CD4-positive, alpha-beta T cell treated with Interleukin-1 beta for 1 hour (primary cell): ENCODE measurements at places on chromosomes 2 and 18.

DNA sequence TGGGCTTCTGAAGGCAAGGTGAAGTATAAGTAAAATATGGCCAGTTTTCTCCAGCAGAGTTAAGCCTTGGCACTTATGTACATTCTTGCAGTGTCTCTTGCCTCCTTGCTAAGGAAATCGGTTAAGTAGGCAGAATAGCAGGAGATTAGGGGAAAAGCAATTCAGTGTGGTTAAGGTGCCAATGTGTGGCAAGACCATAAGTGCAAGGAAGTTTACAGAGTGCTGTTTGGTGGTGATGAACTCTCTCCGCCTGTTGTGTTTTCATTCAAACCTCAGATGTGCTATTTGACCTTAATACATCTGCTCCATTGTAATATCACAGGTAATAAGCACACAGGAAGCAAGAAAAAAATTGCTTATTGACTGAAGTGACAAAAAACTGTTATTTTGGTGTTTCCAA is 156.1 kb downstream of the MGAT5 start:
- DNase-seq = no peak

- no peak for DNase-seq
Observed at GRCh38 chr2:132416723-132417395, at the start of gene GPR39. Gene GPR39 (plus strand): TSS chr2:132416805.

GRCh38 chr2:11753886-11754699 is 7.7 kb downstream of the LPIN1 start:
- peak; percentile 71 for DNase-seq

GRCh38 chr2:110800611-110801402 is 68.4 kb downstream of the ACOXL start:
- no peak for DNase-seq

GRCh38 chr2:128640166-128640844 is 321.6 kb upstream of the HS6ST1 start:
- no peak for DNase-seq

GRCh38 chr2:40230707-40231432 is 221.0 kb downstream of the SLC8A1 start:
- no peak for DNase-seq

DNA sequence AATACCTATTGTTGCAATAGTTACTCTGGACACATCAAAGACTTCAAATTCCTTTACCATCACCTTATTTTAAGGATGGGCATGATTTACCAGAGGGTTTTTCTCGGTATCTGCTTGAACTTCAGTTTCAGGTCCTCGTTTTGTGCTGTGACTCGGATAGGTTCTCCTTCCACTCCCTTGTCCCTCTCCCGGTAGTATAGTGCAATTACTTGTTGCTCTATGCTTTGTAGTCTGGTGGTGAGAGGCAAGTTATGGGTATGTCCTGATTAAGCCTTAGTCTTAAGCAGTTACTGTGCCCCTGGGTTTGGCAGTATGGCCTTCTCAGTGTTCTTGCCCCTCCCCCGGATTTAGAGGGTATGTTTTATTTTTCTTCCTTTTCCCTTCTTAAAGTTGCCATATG is 96.6 kb downstream of the RHBDD1 start:
- DNase-seq = no peak

- no peak for DNase-seq
Observed at GRCh38 chr2:16365366-16365765, 300.3 kb downstream of the CYRIA start.

- no peak for DNase-seq
Observed at GRCh38 chr2:48870503-48870902, 115.0 kb upstream of the LHCGR start.

DNA sequence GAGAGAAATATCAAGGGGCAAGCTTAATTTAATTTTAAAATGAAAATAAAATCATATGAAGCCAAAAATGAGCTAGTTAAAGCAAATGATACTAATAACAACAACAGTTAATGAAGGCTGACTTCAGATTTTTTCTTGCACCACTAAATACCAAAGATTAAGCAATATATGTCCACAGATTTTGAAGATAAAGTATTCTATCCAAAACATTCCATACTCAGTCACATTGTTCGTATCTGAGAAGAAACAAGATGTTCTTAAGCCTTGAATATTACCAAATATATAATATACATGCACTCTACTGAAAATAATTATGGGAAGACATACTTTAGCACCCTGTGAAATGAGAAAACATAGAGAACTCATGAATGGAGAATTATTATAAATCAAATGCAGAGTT is 593.3 kb upstream of the SYT4 start:
- no peak for DNase-seq

DNA sequence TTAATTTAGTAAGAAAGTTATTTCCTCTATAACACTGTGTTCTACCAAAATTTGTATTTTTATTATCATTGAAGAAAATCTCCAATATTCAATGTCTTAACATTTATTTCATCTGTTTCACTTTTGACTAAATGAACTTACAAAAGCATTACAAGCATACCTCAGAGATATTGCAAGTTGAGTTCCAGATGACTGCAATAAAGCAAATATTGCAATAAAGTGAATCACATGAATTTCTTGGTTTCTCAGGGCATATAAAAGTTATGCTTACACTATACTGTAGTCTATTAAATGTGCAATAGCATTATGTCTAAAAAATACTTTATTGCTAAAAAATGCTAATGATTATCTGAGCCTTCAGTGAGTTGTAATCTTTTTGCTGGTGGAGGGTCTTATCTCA is 78.3 kb downstream of the TTC32 start:
- no peak for DNase-seq

DNA sequence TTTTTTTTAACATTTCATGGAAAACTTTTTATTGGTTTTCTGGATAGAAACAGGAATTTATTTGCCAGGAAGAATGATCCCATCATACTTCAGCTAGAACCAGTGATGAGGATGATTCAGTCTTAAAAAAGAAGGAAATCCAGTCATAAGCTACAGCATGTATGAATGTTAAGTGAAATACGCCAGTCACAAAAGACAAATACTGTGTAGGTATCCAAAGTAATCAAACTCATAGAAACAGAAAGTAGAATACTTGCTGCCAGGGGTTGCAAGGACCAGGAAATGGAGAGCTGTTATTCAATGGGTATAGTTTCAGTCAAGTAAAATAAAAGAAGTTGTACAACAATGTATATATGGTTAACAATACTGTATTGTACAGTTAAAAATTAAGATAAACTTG is 21.3 kb downstream of the PSME4 start:
- no peak for DNase-seq

DNA sequence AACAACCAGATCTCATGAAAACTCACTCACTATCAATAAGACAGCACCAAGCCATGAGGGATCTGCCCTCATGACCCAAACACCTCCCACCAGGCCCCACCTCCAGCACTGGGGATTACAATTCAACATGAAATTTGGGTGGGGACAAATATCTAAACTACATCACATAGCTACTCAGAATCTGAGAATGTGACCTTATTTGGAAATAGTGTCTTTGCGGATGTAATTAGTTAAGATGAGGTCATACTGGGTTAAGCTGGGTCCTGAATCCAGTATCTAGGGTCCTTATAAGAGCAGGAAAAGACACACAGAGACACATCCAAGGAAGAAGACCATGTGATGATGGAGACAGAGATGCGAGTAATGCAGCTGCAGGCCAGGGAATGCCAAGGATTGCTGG is 27.5 kb upstream of the REEP1 start:
- no peak for DNase-seq

GRCh38 chr2:74887960-74888700 is 54.2 kb downstream of the HK2 start:
- no peak for DNase-seq

DNA sequence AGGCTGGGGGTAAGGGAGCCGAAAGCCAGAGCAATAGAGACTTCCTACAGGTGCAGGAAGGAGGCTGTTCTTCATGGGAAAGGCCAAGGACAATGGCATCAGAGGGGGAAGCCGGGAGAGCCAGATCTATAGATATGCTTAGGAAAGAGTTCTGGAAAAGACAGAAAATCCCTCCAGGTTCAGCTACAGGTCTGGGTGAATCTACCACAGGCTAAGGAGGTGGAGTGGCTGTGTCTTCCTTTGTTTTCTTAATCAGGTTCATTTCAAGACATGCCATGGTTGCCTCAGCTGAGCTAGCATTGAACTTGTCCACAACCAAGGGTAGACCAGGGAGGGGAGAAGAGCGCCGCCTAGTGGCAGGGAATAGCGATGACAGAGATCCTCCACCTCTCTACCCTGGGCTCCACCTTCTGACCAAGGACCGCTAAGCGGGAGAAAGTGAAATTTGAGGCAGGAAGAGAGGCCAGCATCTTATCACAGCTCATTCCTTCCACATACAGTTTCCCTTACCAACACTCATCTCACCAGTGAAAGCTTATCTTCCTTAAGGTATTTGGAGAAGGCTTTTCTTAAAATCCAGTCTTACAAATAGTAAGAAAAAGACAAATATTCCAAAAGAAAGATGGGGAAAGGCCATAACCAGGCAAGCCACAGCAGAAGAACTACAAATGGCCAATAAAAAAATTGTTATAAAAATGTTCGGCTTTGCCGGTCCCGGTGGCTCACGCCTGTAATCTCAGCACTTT is 74.2 kb downstream of the VIT start:
- DNase-seq = peak; percentile 13

DNA sequence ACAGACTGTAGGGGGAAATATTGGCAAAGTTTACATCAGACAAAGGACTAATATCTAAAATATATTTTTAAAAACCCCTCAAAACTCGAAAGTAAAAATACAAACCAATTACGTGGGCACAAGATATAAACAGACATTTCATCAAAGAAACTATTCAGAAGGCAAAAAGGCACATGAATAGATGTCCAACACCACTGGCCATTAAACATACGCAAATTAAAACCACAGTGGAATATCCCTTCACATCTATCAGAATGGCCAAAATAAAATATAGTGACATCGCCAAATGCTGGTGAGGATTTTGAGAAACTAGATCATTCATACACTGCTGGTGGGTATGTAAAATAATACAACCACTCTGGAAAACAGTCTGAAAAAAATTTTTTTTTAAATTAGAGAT is 30.6 kb upstream of the PAPOLG start:
- DNase-seq = no peak

DNA sequence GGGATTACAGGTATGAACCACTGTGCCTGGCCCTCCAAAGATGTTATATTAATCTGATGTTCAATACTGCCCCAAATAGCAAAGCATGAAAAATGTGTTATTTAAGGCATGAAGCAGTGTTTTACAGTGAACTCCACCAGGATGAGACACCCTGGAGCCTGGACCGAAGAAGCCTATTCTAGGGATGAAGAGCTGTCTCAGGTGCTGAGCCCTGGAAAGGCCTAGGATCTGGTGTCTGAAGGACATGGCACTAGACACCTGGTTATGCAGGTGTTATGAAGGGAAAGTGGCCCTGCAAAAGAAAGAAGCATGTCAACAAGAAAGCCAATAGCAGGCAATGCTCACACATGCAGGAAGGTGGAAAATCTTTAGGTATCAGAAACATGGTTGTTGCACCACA is 374.4 kb downstream of the CLIP4 start:
- DNase-seq = no peak

DNA sequence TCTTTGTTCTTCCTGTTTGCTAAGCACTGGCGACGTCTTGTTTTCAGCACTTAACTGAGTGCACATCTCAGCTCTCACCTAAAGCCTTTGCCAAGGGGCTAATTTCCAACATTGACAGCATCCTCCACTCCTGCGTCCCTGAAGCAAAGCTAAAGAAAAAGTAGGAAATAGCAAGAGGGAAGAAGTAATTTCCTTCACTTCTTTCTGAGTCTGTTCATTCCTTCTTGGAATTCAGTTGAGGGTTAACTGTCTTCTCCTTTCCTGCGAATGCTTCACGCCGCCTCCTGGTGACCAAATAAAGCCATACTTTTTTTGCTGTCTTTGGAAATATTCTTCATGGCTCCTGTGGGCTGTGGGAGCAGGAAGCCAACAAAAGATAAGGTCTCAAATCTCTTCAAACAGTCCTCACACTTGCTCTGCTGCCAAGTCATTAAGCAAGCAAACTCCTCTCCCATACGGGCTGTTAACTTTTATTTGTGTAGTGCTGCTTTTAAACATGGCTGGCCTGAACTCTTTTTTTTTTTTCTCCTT is 100.9 kb downstream of the DPP10 start:
- DNase-seq = no peak

DNA sequence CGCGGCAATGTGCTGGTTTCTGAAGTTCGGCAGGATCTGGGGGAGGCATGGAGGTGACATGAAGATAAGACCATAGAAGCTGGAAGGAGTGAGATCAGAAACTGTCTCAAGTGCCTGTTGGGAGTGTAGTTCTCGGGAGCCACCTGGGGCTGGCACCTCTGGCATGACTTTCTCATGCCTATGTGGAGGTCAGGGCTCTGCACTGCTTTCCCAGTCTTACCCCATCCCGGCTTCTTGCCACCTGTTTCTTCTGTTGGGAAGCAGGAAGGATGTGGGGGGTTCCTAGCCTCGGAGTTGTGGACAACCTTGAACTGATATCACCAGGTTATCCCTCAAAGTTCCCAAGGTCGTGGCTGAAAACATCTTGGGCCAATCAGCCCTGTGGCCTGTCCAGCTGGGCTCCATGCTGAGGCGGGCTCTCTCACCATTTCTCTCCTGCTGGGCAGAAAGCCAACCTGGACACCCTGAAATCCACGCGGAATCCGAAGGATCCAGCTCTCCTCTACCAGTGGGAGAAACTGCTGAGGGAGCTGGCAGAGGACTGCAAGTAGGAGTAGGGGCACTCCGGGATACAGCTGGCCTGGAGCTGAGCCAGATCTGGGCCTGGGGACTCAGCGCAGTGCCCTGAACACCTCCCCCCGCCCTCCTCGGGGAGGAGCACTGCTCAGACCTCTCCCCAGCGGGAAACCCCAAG is 42.5 kb downstream of the FER1L5 start:
- no peak for DNase-seq

GRCh38 chr2:19120941-19121750 is 237.3 kb downstream of the OSR1 start:
- no peak for DNase-seq

DNA sequence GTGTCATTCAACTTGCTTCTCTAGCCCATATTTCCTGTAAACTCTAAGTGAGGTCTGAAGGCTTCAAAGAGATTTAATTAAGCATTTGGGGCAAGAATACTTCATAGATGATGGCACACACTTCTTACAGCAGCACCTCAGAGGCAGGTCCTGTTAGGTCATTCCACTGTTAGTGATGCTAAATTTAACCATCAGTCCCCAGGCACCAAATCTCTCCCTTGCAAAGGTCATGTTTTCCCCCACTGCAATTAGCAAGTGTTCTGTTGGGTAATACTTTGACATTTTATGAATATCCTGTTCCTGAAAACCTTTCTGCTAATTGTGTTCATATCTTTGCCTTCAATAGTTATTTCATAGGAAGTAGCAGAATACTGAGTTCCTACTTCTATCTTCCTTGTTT is 117.0 kb downstream of the STK39 start:
- DNase-seq = no peak

DNA sequence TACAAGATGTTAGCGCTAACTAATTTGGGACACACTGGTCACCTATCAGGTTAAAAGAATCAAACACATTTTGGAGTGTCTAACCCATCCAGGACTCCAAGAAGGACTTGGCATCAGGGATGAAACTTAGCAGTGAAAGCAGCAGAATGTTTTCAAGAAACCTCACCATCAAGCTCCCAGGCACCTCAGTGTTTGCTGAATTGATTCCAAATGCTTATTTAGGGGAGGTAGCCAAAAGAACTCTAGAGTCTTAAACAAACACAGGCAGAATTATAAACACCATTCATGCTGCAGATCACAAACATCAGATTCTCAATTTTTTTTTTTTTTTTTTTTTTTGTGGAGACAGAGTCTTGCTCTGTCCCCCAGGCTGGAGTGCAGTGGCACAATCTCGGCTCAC is 122.8 kb upstream of the UXS1 start:
- DNase-seq = no peak
